ENCODE measurements at places on chromosomes 7 and 10. TPM values are rescaled to one million over a fixed set of nuclear protein-coding genes. Genes with fewer than 3 reads are reported as not detected.

LRRC61 gene
- total RNA-seq, result 5.1 TPM

CTBP2 gene
- total RNA-seq, result 145 TPM

DNA sequence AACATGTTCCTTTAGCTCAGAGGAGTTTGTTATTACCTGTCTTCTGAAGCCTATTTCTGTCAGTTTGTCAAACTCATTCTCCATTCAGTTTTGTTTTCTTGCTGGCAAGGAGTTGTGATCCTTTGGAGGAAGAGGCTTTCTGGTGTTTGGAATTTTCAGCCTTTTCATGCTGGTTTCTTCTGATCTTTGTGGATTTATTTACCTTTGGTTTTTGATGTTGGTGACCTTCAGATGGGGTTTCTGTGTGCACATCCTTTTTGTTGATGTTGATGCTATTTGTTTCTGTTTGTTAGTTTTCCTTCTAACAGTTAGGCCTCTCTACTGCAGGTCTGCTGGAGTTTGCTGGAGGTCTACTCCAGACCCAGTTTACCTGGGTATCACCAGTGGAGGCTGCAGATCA is 118.6 kb downstream of the PPP1R9A start:
- DNase-seq, result no peak

BLNK gene
- total RNA-seq, result not detected

- DNase-seq, result no peak
Observed at GRCh38 chr7:72805526-72806494, 22.2 kb downstream of the TYW1B start.

MYO3A gene
- 11.4 TPM for total RNA-seq

DNA sequence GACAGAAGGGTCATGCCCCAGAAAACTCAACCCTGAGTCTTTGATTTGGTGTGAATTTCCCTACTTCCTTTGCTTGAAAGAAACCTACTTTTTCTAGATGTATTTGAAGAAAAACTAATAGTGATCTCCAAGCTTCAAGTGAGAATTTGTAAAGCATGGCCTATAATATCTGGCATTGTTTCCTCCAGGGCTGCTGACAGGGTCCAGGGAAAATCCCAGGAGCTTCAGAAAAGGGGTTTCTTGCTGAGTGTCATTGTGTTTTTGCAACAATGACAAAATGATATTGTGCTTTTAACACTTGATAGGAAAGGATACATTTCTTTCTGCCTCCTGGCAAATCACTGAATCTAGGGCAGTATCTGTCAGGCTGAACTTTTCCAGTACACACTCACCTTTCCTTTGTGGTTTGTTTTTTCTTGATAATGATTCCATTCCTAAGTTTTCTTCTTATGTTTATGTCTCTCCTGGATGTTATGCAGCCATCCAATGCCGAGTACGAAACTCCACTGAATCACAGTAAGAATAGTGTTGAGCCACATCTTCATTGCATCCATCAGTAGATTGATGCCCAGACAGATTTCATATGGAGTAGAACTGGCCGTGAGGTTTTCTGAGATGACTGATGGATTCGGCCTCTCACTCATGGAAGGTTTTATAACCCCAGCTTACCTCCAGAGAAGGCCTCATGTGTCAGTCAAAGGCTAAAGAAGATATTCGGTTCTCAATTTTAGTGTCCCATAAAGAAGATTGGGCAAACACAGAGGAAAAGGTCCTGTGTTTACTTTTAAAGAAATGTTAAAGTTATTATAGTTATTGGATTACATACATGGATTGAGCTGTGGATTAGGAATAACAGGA is 76.9 kb upstream of the STEAP1B start:
- no peak for DNase-seq

GRCh38 chr10:71062156-71062555 is 150.2 kb upstream of the UNC5B start:
- no peak for DNase-seq

DNA sequence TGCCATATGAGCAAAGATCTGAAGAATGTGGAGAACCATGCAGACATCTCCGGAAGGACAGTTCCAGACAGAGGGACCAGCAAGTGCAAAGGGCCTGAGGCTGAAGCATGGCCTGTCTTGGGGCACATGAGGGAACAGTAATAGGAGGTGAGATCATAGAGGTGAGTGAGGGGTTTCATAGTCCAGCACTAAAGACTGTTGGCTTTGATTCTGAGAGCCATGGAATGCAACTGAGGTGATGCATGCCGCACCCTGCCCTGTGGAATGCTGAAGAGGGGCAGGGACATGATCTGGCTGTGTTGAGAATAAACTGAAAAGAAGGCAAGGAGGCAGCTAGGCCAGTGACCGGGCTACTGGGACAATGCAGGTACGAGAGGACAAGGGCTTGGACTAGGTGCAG is 253.1 kb upstream of the KLF14 start:
- no peak for DNase-seq

NIPSNAP2 gene
- 39.4 TPM for total RNA-seq

- DNase-seq, result peak; percentile 64
Observed at GRCh38 chr7:134891262-134891695, 95.0 kb upstream of the AGBL3 start.

CYCS gene
- 54.9 TPM for total RNA-seq

DNA sequence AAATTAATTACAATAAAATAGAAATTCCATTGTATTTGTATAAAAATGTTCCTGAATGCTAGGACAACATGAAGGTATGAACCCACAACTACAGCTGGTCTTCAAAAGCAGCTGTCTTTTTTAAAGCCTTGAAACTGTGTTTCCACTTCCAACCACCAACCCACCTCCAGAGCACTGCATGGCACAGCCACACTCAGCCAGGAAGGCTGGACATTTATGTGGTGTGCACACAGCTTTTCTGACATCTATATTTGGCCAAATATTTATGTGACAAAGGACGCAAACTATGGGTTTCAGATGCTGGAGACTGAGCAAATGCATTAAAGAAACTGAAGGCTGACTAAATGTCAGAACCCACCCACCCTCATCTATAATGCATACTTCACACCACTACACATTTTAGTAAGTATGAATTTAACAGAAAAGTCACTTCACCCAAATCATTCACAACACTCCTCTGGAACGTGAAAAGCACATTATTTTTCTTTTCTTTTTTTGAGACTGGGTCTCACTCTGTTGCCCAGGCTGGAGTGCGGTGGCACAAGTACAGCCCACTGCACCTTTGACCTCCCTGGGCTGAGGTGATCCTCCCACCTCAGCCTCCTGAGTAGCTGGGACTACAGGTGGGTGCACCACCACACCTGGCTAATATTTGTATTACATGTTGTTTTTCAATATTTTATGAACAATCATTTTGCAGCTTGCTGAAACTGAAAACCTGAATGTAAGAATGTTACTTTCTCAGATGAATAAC is 27.9 kb upstream of the DAGLB start:
- no peak for DNase-seq

DNA sequence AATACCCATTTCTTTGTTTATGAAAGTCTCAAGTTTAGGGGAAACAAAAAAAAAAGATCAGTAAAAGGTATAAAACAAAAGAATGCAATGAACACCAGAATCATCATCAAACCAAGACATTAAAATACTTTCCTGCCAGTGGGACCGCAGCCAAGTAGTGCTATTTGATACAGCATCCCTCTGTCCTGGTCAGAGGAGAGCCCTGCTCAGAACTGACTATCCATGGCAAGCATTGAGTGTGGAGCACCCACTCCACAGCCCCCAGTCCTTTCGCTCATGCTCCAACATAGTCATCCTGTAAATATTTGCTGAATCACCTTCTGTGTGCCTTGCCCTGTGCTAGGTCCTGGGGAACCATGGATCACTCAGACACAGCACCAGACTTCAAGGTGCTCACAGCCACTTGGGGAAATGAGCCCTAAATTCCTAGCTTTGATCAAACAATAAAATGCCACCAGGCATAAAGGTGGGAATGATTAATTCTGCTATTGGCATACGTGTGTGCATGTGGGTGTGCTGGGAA is 213.6 kb upstream of the TBX20 start:
- no peak for DNase-seq

EN2 gene
- total RNA-seq, result 2.1 TPM

METTL27 gene
- 6.1 TPM for total RNA-seq

DNA sequence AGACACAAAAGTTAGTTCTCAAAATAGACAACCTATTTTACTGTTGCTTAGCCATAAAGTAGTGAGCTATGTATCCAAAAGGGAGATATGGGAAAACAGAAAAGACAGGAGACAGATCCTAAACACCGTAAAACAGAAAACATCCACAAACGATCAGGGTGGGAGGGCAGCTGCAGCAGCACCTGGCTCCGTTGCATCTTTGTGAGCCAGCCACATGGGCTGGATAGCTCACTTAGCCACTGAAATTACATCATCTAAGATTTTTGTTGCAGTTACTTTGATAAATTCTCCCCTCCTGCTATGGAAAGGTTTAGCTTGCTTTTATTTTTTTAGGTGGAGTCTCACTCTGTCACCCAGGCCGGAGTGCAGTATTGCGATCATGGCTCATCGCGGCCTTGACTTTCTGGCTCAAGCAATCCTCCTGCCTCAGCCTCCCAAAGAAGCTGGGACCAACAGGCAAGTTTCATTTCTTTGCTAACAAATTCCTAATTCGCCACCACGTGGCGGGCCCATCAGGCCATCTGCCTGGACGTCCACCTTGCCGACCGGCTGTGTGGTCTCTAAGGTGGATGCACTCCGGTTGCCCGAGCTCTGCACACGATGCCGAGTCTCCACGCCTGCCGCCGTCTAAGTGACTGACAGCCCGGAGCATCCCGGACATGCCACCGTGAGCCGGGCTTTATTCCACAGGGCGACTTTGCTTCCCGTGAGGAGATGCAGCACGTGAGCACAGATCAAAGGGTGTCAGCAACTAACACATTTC is 159.8 kb downstream of the DIP2C start:
- no peak for DNase-seq

DNA sequence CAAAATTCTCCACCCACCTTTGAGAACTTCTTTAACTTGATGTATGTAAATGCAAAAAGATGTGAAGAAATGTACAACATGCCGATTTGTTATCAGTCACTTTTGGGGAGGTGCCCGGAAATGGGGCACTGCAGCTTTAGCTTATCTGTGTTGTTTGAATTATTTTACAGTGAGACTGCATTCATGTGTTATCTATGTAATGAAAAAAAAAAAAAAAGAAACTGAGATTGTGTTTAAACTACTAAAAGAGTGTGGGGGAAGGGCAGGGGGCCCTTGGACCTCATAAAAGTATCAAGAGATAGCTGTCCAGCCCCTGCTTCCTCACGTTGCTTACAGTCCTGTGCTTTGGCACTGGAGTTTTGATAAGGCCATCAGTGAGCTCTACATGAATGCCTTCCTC is 259.4 kb downstream of the STK31 start:
- DNase-seq, result no peak

CALML3 gene
- total RNA-seq, result not detected

- DNase-seq, result no peak
Observed at GRCh38 chr7:114656466-114656865, 241.9 kb downstream of the FOXP2 start.

DNA sequence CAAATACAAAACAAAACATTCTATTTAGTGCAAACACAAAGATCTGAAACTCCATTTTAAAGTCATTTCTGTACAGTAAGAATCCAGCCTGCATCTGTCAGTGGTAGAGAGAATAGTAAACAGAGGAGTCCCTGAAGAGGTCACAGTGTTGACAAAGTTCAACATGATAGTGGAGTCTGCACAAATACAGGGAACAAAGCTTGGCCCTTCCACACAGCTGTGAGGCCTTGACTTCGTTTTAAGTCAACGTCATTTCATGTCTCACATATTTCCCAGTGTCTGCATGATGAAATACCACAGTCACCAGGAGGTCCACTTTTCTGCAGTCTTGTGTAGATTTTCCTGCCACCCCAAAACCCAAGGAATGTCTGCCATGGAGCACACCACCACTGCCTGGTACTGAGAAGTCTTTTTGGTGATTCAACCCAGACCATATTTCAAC is 33.0 kb downstream of the CYP26A1 start:
- no peak for DNase-seq

GRCh38 chr7:82736633-82737032 is 293.1 kb upstream of the CACNA2D1 start:
- no peak for DNase-seq

GRCh38 chr10:121406823-121407545 is 191.3 kb downstream of the FGFR2 start:
- DNase-seq, result no peak

DNA sequence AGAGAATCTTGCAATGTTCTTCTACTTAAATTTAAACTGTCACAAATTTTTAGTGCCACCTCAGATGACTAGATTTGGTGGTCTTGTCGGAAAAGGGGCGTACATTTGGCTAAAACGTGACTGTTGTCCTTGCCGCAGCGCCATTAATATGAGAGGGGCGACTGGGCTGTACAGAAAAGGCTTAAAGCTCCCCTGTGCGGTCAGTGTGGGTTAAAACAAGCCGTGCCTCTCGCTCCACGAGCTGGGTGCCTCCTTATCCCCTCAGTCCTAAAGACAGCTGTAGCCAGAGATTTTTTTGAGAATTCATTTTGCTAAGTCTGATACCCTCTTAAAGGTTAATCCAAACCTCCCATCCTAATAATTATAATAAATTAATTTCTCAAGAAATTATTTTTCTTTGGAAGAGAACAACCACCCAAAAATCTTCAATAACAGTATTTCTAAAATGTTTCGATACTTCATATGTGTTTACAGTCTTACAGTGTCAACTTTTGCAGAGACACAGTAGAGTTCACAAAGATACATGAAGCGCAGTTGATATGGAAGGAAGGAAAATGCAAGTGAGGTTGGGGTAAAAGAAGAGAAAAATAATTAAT is 68.6 kb downstream of the C7orf25 start:
- DNase-seq, result peak; percentile 53

DLX6 gene
- not detected for total RNA-seq

DNA sequence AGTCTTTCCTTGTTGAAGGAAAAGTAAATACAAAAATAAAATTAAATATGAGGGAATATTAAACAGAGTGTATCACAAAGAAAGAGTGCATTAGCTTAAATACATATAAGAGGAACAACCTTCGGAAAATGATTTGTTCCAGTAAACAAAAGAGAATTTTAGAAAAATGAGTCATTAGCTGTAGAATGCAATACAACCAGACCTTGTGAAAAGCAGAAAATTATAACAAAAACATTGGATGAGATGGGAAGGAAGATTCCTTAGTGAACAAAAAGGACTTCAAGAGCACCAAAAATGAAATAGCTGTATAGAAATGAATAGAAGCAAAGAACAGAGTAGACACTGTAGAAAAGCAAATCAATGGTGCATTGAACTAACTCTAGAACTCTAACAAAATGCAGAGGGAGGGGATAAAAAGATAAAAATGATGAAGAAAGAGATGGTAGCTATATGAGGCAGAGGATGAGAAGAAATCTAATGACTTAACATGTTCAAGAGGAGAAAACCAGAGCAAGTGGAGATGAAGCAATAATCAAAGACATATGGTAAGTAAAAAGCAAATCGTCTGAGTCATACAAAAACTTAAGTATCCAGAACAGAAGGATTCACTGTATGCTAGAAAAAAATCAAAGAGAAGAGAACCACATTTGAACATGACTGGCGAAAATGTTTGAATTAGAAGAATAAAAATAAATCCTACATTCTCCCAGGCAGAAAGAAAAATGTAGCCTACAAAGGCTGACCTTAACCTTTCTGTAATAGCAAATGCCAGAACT is 190.5 kb downstream of the TMEM26 start:
- DNase-seq, result no peak

Data from endothelial cell (in vitro differentiated cells).